A673 (cell line): ENCODE measurements at places on chromosomes 1 and 21.

- H3K36me3 ChIP-seq: no peaks in the 10 kb centered on the region
- no peak overlapping the region for H3K4me3 ChIP-seq
- H3K27me3 ChIP-seq: peaks cover 6% of the 10 kb centered on the region
These were observed 21.1 kb downstream of the ERG start for GRCh38 chr21:38477226-38477625.

GRCh38 chr1:159443066-159443750 lies 3.7 kb downstream of the OR10J1 start:
- no peak for DNase-seq
- H3K4me3 ChIP-seq: no peak overlapping the region
- peaks cover 27% of the 10 kb centered on the region for H3K27me3 ChIP-seq
- H3K4me1 ChIP-seq: no peaks in the 10 kb centered on the region

- H3K27me3 ChIP-seq: no peaks in the 10 kb centered on the region
- H3K27ac ChIP-seq: no peak overlapping the region
- H3K4me3 ChIP-seq: no peak overlapping the region
- no peaks in the 10 kb centered on the region for H3K4me1 ChIP-seq
These were observed 89.7 kb downstream of the GTF2B start for GRCh38 chr1:88801575-88802208.

- no peak for DNase-seq
- H3K4me1 ChIP-seq: peaks cover 1% of the 10 kb centered on the region
- no peak overlapping the region for H3K4me3 ChIP-seq
- H3K36me3 ChIP-seq: no peaks in the 10 kb centered on the region
These were observed 5.9 kb upstream of the PAFAH2 start for GRCh38 chr1:26003756-26004155.

DNA sequence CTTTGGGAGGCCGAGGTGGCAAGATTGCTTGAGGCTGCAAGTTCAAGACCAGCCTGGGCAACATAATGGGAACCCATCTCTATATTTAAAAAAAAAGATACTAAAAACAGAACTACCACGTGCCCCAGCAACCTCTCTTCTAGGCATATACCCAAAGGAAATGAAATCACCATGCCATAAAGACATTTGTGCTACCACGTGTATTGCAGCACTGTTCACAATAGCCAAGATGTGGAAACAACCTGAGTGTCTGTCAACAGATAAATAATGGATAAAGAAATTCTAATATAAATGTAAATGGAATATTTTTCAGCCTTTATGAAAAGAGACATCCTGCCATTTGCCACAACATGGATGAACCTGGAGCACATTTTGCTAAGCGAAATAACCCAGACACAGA lies 128.6 kb downstream of the PCNX2 start:
- no peaks in the 10 kb centered on the region for H3K4me1 ChIP-seq
- H3K27me3 ChIP-seq: no peaks in the 10 kb centered on the region
- H3K4me3 ChIP-seq: no peak overlapping the region
- no peaks in the 10 kb centered on the region for H3K36me3 ChIP-seq

DNA sequence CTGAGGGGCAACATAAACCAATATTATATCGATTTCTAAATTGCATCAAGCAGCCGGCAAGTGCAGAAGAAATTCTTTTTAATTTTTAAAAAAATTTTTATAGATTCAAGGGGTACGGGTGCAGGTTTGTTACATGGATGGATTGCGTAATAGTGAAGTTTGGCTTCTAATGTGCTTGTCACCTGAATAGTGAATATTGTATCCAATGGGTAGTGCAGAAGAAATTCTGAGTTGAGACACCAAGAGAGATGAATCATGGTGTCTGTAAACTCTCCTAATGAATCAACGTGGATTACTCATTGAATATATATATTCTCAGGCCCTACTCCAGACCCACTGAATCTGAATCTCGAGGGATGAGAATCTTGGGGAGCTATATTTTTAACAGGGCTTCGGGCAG lies 253.7 kb upstream of the FOXD3 start:
- H3K27me3 ChIP-seq: no peaks in the 10 kb centered on the region
- H3K4me3 ChIP-seq: no peak overlapping the region
- no peaks in the 10 kb centered on the region for H3K36me3 ChIP-seq
- no peak for DNase-seq
- no peak overlapping the region for H3K27ac ChIP-seq

- H3K4me1 ChIP-seq: no peaks in the 10 kb centered on the region
- no peak for DNase-seq
- no peak overlapping the region for H3K4me3 ChIP-seq
These were observed 16.4 kb downstream of the SUSD4 start for GRCh38 chr1:223347583-223347982.

- H3K4me3 ChIP-seq: no peak overlapping the region
- no peaks in the 10 kb centered on the region for H3K4me1 ChIP-seq
- DNase-seq: no peak
- peaks cover 28% of the 10 kb centered on the region for H3K27me3 ChIP-seq
- no peak overlapping the region for H3K27ac ChIP-seq
These were observed 29.4 kb downstream of the PRKAB2 start for GRCh38 chr1:147142886-147143285.

DNA sequence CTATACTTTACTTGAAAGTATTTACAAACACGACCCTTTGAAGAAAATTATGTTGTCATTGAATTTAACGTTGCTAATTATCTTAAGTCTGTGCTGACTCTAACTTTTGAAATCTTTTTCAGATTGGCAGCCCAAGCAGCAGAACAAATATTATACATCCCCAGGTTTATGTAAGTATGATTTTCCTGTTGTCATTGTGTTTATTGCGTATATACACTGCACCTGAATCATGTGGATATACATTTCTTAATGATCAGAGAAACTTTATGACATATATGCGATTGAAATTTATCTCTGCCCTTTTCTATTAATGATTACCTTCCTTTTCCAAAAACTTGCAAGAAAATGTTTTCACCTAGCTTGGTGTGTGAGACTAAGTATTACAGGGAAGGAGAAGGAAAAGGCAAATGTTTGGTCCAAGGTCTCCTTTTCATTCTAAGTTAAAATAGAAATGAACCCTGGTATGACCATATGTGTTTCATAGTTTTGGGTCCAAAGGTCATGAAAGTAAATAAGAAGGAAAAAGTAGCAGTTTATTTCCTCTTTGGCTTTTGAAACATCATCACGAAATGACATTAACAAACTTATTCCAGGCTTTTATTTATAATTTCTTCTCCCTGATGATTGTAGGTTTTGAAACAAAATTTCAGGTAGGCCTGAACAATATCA lies 116.8 kb downstream of the VPS13D start:
- H3K4me1 ChIP-seq: no peaks in the 10 kb centered on the region
- H3K27ac ChIP-seq: no peak overlapping the region
- H3K27me3 ChIP-seq: no peaks in the 10 kb centered on the region
- H3K36me3 ChIP-seq: peaks cover 31% of the 10 kb centered on the region
- no peak overlapping the region for H3K4me3 ChIP-seq

GRCh38 chr1:5921129-5921528 lies 71.1 kb downstream of the NPHP4 start:
- peaks cover 3% of the 10 kb centered on the region for H3K4me1 ChIP-seq
- DNase-seq: no peak
- H3K27ac ChIP-seq: no peak overlapping the region
- H3K36me3 ChIP-seq: no peaks in the 10 kb centered on the region
- no peaks in the 10 kb centered on the region for H3K27me3 ChIP-seq

- no peak for DNase-seq
- H3K27ac ChIP-seq: no peak overlapping the region
- H3K4me3 ChIP-seq: no peak overlapping the region
- H3K4me1 ChIP-seq: peaks cover 5% of the 10 kb centered on the region
- no peaks in the 10 kb centered on the region for H3K36me3 ChIP-seq
These were observed 45.8 kb upstream of the C1orf21 start for GRCh38 chr1:184340984-184341383.
